ENCODE measurements at places on chromosomes 3 and 15.
A peak's percentile ranks its signal among the peaks of the same experiment; 100 is the strongest.

DNA sequence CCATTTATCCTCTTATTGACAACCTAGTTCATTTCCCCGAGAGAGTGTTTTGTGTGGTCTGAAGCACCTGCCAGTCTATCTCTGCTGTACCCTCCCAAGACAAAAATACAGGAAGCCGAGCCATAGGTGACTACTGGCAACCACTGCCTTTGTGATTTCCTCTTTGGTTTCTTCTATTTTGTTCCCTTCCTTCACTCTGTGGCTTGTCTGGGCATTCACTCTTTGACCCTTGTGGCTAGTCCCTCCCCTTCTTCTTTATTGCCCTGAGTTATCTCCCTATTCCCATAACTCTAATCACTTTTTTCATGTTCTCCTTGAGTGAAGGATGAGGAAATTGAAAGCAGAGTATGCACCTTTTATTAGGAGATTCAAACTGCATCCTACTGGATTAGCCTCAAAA, at the start of gene ADGRG7:
ADGRG7 (plus strand) TSS at position 297 of the 400 bp plus-strand sequence. CDS start 256 bp downstream, outside the sequence.
- DNase-seq: no peak

DNA sequence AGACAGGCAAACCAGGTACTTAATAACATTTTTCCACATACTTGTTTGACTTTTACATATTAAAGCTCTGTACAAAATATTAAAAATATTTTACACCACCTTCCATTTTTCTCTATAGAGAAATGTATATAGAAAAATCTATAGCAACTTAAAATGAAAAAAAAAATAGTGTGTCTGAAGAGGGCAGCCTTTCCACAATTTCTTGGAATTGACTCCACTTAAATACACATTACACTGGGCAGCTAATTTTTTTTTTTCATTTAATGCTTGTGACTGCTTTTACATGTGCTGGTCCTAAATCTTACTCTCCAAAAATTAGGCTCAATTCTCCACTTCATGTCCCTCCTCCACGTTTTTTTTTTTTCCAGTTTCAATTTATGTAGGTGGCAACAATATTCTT, 427.0 kb upstream of the RBMS3 start:
- DNase-seq: no peak

- DNase-seq: no peak
Measured at GRCh38 chr15:77607111-77607893, 25.4 kb downstream of the LINGO1 start.

DNA sequence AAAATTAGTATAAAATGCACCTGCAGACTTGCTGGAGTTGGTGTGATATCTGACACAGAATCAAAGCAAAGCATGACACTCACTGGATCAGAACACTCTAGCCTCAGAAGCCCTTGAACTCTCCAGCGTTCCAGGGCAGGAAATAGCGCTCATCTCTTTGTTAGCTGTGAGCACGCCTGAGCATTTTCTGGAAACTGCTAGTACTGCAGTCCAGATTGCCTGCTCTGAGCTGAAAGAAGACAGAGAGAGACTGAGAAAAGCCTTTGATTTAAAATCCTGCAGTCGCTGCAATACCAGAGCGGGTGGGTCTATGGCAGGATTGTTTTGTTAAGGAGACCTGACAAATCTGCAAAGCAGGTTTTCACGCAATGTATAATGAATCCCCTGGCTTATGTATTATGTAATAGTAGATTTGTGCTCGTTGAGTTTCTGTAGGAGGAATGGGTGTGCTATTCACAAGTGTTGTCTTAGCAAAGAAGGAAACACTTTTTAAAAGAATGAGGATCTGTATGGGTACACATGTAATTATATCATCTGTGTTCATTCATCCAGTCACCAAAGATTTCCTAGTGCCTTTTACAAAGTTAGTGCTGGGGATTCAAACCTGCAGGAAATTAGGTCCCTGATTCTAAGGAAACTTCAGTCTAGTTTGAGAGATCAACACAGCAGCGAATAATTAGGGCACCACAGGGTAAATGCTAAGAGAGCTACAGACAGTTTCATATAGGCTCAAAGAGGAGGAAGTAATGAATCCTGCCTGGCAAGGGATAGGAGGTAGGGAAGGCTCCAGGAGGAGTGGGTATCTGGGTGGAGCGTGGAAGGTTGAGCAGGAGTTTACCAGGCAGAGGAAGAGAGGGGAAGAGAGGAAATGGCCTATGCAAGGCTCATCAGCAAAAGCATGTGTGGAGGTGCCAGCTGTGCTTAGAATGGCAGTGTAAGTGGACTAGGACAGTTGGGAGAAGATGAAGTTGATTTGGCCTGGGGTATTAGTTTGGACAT, 26.1 kb upstream of the MGLL start:
- DNase-seq: no peak

GRCh38 chr3:6540981-6541380, 319.9 kb upstream of the GRM7 start:
- DNase-seq: no peak

- no peak for DNase-seq
Measured at GRCh38 chr3:38141952-38142273, 3.5 kb downstream of the MYD88 start.

- no peak for DNase-seq
Measured at GRCh38 chr3:106699122-106699521, 678.1 kb upstream of the CCDC54 start.

- no peak for DNase-seq
Measured at GRCh38 chr3:149428087-149428486, 46.4 kb upstream of the TM4SF4 start.

GRCh38 chr3:112467539-112467938, 31.7 kb downstream of the BTLA start:
- DNase-seq: no peak

- peak; percentile 55 for DNase-seq
Measured at GRCh38 chr3:30625541-30626438, 19.4 kb downstream of the TGFBR2 start.

GRCh38 chr15:72733941-72734738, 48.1 kb downstream of the BBS4 start:
- no peak for DNase-seq

- DNase-seq: no peak
Measured at GRCh38 chr15:61299075-61299763, 70.1 kb upstream of the RORA start.

DNA sequence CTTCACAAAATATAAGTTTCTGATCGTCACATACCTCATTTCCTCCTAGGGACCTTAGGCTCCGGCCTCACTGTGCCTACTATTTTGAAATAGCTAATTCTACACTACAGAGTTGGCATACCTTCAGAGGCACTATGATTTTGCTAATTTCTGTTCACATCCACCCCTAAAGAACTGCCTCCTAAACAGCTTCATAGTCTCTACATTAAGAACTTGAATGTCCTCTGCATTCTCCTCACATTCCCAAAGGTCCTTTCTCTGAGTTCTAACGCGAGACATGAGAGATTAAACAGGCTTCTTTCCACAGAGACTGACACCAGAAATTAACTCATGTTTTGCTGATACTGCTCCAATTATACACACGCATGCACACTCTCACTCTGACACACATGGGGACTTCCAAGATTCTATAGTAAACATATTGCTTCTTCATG, 75.5 kb downstream of the DLG1 start:
- no peak for DNase-seq

DNA sequence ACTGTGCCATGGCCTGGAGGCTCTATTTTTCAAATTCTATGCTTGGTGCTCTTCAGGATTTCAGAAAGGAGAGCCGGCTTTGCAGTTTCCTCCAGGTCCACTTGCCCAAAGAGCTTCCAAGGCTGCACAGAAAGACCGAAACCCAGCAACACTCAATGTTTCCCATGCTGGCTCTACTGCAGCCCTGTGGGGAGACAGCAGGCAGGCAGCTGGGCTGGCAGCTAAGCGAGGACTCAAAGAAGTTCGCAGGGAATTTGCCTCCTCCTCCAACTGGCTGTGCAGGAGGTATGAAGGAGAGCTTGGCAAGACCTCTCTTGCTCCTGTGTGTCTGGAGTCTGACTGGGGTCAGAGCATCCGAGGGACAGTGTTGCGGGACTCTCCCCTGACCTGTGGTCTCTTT, 17.4 kb upstream of the ITGA11 start:
- DNase-seq: no peak

- no peak for DNase-seq
Measured at GRCh38 chr15:92954578-92954977, 54.5 kb downstream of the CHD2 start.

GRCh38 chr15:72229076-72229946, 1.7 kb downstream of the PKM start:
- no peak for DNase-seq

- DNase-seq: no peak
Measured at GRCh38 chr15:100201376-100202280, 140.1 kb downstream of the ADAMTS17 start.

- no peak for DNase-seq
Measured at GRCh38 chr3:125107363-125107762, 51.6 kb upstream of the HEG1 start.

- DNase-seq: no peak
Measured at GRCh38 chr3:196096382-196096953, 14.6 kb upstream of the TFRC start.

DNA sequence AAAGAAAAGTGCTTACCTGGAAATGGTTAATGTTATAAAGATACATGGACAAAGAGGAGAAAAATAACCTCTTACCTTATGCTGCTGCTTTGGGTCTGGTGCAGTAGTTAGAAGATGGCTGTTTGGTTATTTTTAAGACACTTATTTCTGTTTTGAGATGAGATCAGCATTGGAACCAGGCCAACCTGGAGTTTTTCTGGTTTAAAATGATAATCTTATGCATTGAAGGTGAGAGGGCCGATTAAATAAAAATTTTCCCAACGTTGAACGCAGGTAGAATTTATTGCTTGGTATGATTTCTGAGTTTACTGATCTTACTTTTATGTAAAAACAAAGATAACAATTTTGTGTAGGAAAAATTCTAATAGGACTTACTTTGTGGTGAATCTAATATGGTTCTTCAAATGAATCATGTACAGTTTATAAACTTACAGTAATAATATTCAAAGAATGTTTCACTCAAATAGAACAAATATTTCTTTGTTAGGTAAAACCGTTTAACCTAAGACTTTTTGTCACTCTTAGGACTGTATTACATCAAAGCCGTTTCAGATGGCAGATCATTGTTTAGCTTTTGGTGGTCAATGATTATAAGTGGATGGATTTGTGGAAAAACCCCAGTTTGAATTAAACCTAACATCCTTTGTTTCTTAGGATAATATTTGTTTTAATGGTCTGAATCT, 14.9 kb downstream of the UBE2E2 start:
- DNase-seq: no peak

GRCh38 chr3:42526616-42527367, 24.3 kb downstream of the VIPR1 start:
- DNase-seq: no peak

- no peak for DNase-seq
Measured at GRCh38 chr3:156693166-156693565, 18.8 kb downstream of the TIPARP start.

GRCh38 chr3:45546716-45547701, 47.5 kb upstream of the LIMD1 start:
- no peak for DNase-seq

Data from AG09309 (cell line).